Activated naive CD8-positive, alpha-beta T cell treated with anti-CD3 and anti-CD28 coated beads for 36 hours (primary cell): ENCODE measurements at places on chromosomes 12 and 14. TPM values are rescaled to one million over a fixed set of nuclear protein-coding genes. Genes with fewer than 3 reads are reported as not detected.

GRCh38 chr12:21769307-21769706 is 5.2 kb downstream of the KCNJ8 start:
- H3K27ac ChIP-seq, result no peak overlapping the region
- H3K4me3 ChIP-seq, result no peak overlapping the region
- H3K4me1 ChIP-seq, result peaks cover 7% of the 10 kb centered on the region
- no peaks in the 10 kb centered on the region for H3K36me3 ChIP-seq
- DNase-seq, result no peak
- peaks cover 23% of the 10 kb centered on the region for H3K27me3 ChIP-seq

DNA sequence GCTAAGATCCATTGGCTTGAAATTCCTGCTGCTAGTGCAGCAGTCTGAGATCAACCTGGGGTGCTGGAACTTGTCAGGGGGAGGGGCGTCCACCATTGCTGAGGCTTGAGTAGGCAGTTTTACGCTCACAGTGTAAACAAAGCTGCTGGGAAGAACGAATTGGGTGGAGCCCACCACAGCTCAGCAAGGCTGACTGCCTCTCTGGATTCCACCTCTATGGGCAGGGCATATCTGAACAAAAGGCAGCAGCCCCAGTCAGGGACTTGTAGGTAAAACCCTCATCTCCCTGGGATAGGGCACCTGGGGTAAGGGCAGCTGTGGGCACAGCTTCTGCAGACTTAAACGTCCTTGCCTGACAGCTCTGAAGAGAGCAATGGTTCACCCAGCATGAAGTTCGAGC is 191.7 kb downstream of the ALG10B start:
- no peak overlapping the region for H3K4me3 ChIP-seq
- H3K36me3 ChIP-seq, result no peaks in the 10 kb centered on the region
- no peak for DNase-seq
- no peaks in the 10 kb centered on the region for H3K27me3 ChIP-seq
- H3K4me1 ChIP-seq, result no peaks in the 10 kb centered on the region
- no peak overlapping the region for H3K27ac ChIP-seq

NINJ2 gene
- total RNA-seq, result 1.9 TPM

DNA sequence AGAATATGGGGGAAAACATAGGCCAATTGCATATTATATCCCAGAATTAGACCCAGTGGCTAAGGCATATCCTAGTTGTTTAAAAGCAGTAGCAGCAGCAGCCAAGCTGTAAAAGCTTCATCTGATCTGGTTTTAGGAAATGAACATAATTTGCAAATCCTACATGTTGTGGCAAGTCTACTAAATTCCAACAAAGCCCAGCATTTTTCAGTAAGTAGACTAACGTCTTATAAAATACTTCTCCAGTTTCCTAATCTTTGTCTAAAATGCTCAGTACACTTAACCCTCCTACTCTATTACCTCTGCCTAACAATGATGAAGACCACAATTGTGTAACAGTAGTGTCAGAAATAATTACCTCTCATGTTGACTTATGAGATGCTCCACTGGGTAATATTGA is 70.9 kb upstream of the RERGL start:
- H3K27me3 ChIP-seq, result no peaks in the 10 kb centered on the region
- no peak for DNase-seq
- no peak overlapping the region for H3K27ac ChIP-seq
- H3K4me3 ChIP-seq, result no peak overlapping the region
- H3K4me1 ChIP-seq, result peaks cover 6% of the 10 kb centered on the region

DNA sequence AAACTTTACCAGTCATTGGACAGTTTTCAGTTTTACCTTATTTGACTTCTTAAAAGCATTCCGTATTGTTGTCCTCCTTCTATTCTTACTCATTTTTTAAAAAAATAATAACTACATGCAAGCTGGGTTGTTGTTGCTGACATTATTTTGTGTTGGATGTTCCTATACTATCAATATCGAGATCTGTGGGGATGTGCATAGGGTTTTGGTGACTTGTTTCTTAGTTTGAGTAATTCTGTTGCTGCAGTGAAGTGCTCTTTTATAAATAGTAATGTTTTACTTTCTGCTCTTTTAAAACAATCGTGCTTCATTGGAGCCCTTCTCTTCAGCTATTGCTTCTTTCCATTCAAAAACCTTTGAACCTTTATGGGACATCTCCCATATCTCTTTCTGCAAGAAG is 79.4 kb downstream of the METTL25 start:
- no peak for DNase-seq
- H3K4me3 ChIP-seq, result no peak overlapping the region
- H3K4me1 ChIP-seq, result peaks cover 6% of the 10 kb centered on the region
- H3K27ac ChIP-seq, result no peak overlapping the region
- H3K36me3 ChIP-seq, result peaks cover 27% of the 10 kb centered on the region

HVCN1 gene
- 47.4 TPM for total RNA-seq

CCDC175 gene
- total RNA-seq, result not detected

GRCh38 chr12:130958557-130959140 is 4.9 kb downstream of the ADGRD1 start:
- H3K36me3 ChIP-seq, result no peaks in the 10 kb centered on the region
- no peak for DNase-seq
- no peak overlapping the region for H3K27ac ChIP-seq
- no peak overlapping the region for H3K4me3 ChIP-seq

CRACR2A gene
- total RNA-seq, result 26.0 TPM

MYF5 gene
- not detected for total RNA-seq

CLEC4A gene
- 0.28 TPM for total RNA-seq

ATL1 gene
- 0.60 TPM for total RNA-seq

DNA sequence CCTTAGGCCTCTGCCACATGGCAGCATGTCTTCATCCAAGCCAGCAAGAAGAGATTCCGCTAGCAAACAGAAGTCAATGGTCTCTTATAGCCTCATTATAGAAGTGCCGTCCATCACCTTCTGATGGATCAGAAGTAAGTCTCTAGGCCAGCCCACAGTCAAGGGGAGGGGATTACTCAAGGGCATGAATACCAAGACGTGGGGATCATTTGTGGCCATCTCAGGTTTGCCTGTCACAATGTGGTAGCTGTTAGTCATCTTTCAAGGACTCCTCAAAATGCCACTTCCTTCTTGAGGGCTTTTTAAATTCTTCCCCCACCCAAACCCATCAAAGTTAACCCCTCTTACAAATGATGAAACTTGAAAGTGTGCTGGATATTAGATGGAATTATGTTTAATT is 8.1 kb upstream of the ADCY6 start:
- peaks cover 5% of the 10 kb centered on the region for H3K4me1 ChIP-seq
- H3K36me3 ChIP-seq, result no peaks in the 10 kb centered on the region
- no peak for DNase-seq
- H3K4me3 ChIP-seq, result no peak overlapping the region
- H3K27ac ChIP-seq, result no peak overlapping the region

IL22 gene
- 0.64 TPM for total RNA-seq

- H3K4me1 ChIP-seq, result peaks cover 7% of the 10 kb centered on the region
- H3K36me3 ChIP-seq, result no peaks in the 10 kb centered on the region
- no peak overlapping the region for H3K27ac ChIP-seq
- no peak for DNase-seq
- H3K27me3 ChIP-seq, result no peaks in the 10 kb centered on the region
Measured at GRCh38 chr12:51335931-51336330, 10.5 kb downstream of the CELA1 start.

JDP2 gene
- 2.1 TPM for total RNA-seq

DNA sequence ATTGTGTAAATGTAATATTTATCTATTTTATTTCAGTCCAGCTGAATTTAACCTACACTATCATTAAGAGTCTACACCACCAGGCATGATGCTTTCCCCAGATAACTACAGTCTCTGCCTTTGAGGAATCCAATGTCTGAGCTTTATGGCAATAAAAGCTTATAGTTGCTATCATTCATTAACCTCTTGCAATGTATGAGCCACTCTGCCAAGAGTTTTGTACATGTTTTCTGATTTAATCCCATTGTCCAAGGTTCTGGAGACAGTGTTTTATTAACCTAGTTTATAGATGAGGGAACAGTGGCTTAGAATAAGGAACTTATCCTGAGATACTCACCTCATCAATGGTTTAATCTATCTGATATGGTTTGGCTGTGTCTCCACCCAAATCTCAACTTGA is 17.1 kb upstream of the KITLG start:
- H3K4me3 ChIP-seq, result no peak overlapping the region

DNA sequence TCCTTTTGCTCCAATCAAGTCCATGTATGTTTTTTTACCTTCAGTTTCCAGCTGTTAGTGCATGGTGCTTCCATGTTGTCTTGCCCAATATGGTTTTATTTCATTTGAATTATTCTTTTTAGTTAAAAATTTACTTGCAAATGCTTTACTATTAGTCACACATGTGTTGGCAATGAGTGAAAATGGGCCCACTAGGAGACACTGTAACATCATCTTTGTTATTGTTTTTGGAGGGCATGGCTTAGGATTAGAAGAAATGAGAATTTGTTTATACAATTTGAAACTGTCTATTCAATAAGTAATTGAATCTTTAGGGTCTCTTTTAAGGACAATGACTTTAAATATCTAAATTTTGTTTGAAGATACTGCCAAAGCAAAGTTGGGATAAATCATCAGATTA is 133.7 kb downstream of the BRMS1L start:
- DNase-seq, result no peak
- no peaks in the 10 kb centered on the region for H3K27me3 ChIP-seq

TMEM63C gene
- 0.89 TPM for total RNA-seq

- no peaks in the 10 kb centered on the region for H3K4me1 ChIP-seq
- H3K27me3 ChIP-seq, result no peaks in the 10 kb centered on the region
- H3K36me3 ChIP-seq, result peaks cover 23% of the 10 kb centered on the region
- H3K27ac ChIP-seq, result no peak overlapping the region
- DNase-seq, result no peak
Measured at GRCh38 chr14:52650774-52651173, 44.6 kb downstream of the ERO1A start.

SRGAP1 gene
- total RNA-seq, result 0.02 TPM

- no peaks in the 10 kb centered on the region for H3K36me3 ChIP-seq
- H3K27ac ChIP-seq, result no peak overlapping the region
- H3K27me3 ChIP-seq, result no peaks in the 10 kb centered on the region
Measured at GRCh38 chr12:19597167-19598026, 158.1 kb downstream of the AEBP2 start.

- peaks cover 4% of the 10 kb centered on the region for H3K27me3 ChIP-seq
- H3K4me3 ChIP-seq, result no peak overlapping the region
- peak; percentile 38 for DNase-seq
- H3K4me1 ChIP-seq, result peaks cover under 1% of the 10 kb centered on the region
Measured at GRCh38 chr12:116687888-116688287, 50.0 kb downstream of the SPRING1 start.

DNA sequence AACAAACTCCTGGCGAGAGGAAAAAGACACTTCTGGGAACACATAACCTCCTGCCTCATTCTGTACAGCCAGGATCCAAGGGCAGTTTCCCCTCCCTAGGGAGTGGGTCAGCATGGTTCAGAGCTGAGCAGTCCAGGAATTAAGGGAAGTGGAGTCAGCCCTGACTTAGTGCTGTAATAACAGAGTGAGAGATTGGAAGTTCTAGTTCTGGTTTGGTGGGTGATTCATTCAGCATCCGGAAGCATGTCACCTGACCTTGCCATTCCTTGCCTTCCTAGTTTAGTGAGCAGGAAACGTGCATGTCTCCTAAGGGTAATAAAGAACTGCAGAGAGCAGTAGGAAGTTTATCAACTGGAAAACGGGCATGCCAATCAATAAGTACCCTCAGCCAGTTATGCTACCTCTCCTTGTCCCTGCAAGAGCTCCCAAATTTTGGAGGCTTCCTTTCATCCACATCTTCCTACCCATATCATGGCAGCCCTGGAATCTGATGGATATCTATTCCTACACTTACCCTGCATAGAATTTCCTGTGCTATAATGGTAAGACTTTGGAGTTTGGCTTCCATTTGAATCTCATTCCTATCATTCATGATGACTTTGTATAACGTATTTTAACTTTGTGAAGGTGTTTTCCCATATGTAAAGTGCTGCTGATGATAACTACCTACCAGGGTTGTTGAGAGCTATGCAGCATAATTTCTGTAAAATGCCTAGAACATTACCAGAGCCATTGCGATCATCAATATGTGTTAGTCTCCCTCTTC is 28.5 kb upstream of the MAGOHB start:
- peaks cover 20% of the 10 kb centered on the region for H3K36me3 ChIP-seq
- no peak overlapping the region for H3K27ac ChIP-seq
- no peaks in the 10 kb centered on the region for H3K4me1 ChIP-seq
- H3K4me3 ChIP-seq, result no peak overlapping the region

CDKL1 gene
- total RNA-seq, result 6.5 TPM

GRCh38 chr14:68094158-68094557 is 274.6 kb downstream of the RAD51B start:
- H3K27ac ChIP-seq, result no peak overlapping the region
- H3K4me1 ChIP-seq, result peaks cover 2% of the 10 kb centered on the region
- DNase-seq, result no peak
- H3K27me3 ChIP-seq, result no peaks in the 10 kb centered on the region

SLC41A2 gene
- total RNA-seq, result 6.4 TPM

GRCh38 chr14:96126783-96127271 is 77.8 kb upstream of the BDKRB2 start:
- H3K4me3 ChIP-seq, result no peak overlapping the region
- no peaks in the 10 kb centered on the region for H3K27me3 ChIP-seq
- DNase-seq, result no peak
- H3K36me3 ChIP-seq, result no peaks in the 10 kb centered on the region

GRCh38 chr12:29241821-29242591 is 92.9 kb downstream of the FAR2 start:
- peak overlapping the region; percentile 55 for H3K27ac ChIP-seq
- H3K4me3 ChIP-seq, result no peak overlapping the region
- peaks cover 16% of the 10 kb centered on the region for H3K4me1 ChIP-seq
- H3K27me3 ChIP-seq, result peaks cover 10% of the 10 kb centered on the region
- no peaks in the 10 kb centered on the region for H3K36me3 ChIP-seq

GRCh38 chr14:65826946-65827345 is 414.4 kb downstream of the FUT8 start:
- no peaks in the 10 kb centered on the region for H3K27me3 ChIP-seq
- H3K4me1 ChIP-seq, result peaks cover 9% of the 10 kb centered on the region
- no peak overlapping the region for H3K4me3 ChIP-seq
- H3K27ac ChIP-seq, result no peak overlapping the region

DNA sequence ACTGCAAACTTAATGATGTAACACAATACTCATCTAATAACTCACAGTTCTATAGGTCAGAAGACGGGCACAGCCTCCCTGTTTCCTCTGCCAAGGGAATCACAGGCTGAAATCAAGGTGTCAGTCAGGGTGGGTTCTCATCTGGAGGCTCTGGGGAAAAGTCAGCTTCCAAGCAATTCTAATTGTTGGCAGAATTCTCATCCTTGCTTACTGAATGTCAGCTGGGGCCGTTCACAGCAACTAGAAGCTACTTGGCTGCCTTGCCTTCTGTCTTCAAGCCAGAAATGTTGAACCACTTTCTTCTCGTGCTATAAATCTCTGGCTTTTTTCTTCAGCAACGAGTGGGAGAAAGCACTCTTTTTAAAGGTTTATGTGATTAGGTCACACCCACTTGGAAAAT is 80.1 kb upstream of the PDZRN4 start:
- no peak overlapping the region for H3K4me3 ChIP-seq
- no peak overlapping the region for H3K27ac ChIP-seq
- H3K4me1 ChIP-seq, result no peaks in the 10 kb centered on the region
- H3K36me3 ChIP-seq, result no peaks in the 10 kb centered on the region
- DNase-seq, result no peak

GRCh38 chr12:87813476-87814234 is 215.5 kb downstream of the C12orf50 start:
- no peaks in the 10 kb centered on the region for H3K27me3 ChIP-seq
- H3K27ac ChIP-seq, result no peak overlapping the region
- DNase-seq, result no peak
- no peak overlapping the region for H3K4me3 ChIP-seq
- H3K4me1 ChIP-seq, result no peaks in the 10 kb centered on the region
